Central memory CD4-positive, alpha-beta T cell (primary cell): ENCODE measurements at places on chromosomes 5 and 9.

DNA sequence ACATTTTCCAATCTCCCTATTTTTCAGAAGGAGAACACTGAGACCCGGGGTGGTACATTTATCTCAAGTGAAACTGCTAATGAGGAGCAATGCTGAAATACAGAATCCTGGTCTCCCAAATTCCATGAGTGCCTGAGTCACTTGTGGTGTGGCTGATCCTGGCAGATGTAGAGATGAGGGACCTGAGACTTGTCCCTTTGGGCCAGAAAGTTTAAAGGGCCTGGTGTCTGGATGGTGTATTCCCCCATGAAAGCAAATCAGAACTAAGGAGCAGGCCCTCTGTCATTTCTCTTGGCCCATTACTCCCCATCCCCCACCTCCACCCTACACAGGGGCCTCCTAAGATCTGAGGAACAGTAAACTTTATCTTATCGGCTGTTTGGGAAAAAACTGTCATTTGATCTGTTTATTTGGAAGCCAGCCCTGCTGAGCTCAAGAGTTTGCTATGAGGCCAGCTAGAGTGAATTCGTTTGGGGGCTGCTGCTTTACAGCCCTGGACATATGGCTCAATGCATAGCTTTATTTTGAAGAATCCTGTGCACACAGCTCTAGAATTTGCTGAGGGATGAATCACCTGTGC is 140.3 kb downstream of the LHFPL2 start:
- DNase-seq, result no peak

GRCh38 chr5:147639321-147639720 is 129.5 kb upstream of the DPYSL3 start:
- no peak for DNase-seq

DNA sequence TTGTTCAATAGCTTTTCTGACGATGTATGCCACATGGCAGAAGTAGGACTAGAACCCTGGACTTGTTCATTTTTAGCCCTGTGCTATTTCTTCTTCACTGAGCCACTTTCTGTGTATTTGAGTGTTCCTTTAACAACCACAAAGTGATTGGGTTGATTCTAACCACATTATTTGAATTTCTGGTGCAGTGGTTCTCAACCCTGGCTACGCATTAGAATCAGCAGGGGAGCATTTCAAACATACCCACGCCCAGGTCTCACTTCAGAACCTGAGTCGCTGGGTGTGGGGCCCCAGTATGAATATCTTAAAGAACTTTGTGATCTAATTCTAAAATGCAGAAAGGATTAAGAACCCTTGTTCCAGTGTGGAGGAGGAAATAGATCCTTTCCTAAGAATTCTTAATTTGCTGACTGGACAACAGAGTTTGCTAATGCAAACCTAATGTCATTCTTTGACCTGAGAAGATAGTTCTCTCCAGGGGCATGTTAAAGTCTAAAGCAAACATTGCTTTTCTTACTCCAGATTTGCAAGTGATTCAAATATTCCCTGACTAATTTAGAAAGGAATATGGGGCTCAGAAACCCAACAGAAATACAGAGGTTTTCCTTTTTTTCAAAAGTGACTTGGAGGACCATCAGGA is 75.4 kb upstream of the GDNF start:
- DNase-seq, result no peak

- no peak for DNase-seq
Observed at GRCh38 chr5:118593003-118593328, 395.4 kb downstream of the DTWD2 start.

DNA sequence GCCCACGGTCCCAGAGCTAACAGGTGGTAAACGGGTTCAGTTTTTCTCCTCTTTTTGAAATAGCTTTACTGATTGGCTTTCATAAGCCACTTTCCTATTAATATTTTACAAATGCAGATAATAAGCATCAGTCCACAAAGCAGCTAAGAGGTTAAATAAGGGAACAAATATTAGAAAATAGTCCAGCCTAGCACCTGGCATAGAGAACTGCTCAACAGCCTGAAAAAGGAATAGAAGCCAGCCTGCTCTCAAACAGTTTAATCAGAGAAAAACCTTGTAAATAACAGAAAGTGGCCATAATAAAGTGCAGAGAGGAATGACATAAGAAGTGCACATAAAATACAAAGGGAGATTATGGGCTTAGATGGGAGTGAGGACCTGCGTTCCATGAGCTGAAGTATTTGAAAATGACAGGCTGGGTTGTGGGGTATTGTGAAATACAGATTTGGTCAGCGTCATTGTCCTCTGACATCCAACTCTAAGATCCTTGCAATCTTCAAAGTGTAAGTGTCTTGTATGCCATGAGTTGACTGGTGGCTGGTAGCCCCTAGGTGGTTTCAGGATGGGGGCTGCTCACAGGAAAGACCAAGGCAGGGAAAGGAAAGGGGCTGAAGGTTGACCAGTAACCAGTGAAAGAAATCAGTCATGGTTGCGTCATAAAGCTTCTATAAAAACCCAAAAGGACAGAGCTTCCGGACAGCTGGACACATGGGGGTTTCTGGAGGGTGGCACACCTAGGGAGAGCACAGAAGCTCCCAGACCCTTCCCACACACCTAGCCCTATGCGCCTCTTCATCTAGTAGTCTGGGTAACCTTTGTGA is 32.4 kb downstream of the MYO10 start:
- DNase-seq, result no peak

DNA sequence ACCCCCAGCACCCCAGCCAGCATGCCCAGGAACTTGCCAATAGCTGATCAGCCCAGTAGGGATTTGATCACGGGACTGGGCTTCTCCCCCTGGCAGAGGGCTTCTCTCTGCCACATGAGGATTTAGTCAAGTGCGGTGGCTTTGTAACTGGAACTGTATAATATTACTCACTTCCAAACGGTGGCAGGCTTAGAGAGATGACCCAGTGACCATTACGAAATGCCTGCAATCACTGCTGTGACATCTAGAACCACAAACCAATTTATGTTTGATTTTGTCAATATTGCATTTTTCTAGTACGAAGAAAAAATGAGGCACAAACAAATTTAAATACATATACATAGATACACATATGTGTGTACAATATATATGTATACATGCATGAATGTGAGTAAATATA is 192.1 kb downstream of the ERCC6L2 start:
- DNase-seq, result no peak

- no peak for DNase-seq
Observed at GRCh38 chr5:133744051-133744959, 132.0 kb upstream of the FSTL4 start.

DNA sequence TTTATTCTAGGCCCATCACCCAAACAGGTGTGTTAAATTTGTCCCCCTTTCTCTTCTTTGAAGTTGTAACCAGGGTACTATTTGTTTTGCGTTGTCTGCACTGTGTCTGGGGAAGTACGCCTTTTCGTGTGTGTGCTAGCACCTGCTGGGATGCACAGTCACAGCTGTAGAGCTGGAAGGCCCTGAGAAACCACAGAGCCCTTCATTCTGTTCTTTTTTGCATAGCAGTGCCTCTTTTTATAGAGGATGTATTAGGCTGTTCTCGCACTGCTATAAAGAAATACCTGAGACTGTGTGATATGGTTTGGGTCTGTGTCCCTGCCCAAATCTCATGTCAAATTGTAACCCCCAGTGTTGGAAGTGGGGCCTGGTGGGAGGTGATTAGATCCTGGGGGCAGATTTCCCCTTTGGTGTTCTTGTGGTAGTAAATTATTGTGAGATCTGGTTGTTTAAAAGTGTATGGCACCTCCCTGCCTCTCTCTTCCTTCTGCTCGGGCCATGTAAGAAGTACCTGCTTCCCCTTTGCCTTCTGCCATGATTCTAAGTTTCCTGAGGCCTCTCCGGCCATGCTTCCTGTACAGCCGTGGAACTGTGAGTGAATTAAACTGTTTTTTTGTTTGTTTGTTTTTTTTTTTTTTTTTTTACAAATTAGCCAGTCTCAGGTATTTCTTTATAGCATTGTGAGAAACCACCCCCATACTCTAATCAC is 14.0 kb downstream of the SEC61B start:
- no peak for DNase-seq

DNA sequence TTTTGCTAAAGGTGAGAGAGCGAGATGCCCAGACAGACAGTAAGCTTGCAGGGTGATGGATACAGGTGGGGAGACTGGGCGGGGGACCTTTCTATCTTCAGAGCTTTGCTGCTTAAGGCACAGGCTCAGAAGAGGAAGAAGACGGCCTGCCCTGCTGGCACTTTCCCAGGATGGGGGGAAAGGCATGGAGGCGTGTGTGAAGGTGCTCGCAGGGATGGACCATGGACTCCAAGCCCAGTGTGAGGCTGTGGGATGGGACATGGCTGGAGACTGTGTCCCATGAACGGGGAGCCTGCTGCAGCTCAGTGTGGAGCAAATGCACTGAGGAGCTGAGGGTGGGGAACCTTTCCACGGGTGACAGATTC is 243.2 kb upstream of the IRX4 start:
- DNase-seq, result no peak

GRCh38 chr5:38757451-38758245 is 88.2 kb upstream of the OSMR start:
- no peak for DNase-seq

DNA sequence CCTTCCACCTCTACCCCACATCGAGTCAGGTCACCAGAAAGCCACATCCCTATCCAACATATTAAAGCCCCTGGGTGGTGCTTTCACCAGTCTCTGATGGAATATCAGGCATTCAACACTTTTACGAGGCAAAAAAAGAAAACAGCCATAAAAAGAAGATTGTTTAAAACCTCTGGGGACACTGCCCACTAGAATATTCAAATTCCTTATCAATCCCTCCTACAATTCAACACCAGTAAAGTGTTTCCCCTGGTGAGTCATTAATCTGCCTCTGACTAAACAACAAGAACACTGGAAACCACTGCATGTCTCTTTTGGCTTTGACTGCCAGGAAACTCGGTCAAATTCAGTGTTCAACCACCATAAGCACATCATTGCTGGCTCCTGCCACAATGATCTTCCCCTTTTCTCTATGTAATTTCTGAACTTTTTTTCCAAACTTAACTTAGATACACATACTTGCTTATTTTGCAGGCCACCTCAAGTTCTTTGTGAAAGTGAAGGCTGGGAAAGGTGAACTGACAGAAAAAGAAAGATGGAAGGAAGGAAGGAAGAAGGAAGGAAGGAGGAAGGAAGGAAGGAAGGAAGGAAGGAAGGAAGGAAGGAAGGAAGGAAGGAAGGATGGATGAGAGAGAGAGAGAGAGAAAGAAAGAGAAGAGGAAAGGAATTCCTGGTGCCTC is 105.3 kb downstream of the PAX5 start:
- no peak for DNase-seq

- no peak for DNase-seq
Observed at GRCh38 chr9:127197861-127198430, 66.6 kb upstream of the GARNL3 start.

DNA sequence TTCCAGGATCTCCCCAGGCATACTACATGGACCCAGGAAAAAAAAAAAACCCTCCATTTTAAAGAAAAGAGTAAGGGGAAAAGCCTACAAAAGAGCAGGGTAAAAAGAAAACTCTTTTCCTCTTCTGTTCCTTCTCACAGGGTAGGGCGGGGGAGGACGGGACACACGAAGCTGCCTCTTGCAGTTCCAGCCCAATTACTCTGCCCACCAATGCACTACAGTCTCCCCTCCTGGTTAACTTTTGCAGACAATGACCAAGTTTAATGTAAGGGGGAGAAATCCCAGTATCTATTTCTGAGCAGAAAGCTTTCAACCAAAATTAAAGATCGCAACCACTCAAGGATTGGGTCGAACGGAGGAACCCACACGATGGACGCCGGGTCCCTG is 1.3 kb downstream of the BRD3 start:
- peak; percentile 10 for DNase-seq

GRCh38 chr9:137295238-137295811 is 6.7 kb downstream of the NRARP start:
- DNase-seq, result peak; percentile 32

- no peak for DNase-seq
Observed at GRCh38 chr9:36937346-36937745, 96.7 kb downstream of the PAX5 start.

DNA sequence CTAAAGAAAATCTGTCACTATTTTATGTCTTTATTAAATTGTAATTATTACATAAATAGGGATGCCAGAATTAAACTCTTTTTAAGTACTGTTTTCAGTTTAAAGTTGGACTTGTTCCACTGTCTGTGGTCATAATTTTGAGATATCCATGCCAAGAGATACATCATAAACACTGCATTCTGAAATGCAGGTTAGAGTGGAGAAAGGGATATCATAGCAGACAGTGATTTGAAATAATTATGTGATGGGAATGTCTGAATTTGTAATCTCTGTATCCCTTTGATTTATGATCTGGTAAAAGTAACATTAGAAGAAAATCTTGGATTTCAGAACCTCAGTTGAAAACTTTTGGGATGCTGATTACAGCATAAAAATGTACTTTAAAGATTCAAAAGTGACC is 222.1 kb downstream of the GOLPH3 start:
- DNase-seq, result no peak

DNA sequence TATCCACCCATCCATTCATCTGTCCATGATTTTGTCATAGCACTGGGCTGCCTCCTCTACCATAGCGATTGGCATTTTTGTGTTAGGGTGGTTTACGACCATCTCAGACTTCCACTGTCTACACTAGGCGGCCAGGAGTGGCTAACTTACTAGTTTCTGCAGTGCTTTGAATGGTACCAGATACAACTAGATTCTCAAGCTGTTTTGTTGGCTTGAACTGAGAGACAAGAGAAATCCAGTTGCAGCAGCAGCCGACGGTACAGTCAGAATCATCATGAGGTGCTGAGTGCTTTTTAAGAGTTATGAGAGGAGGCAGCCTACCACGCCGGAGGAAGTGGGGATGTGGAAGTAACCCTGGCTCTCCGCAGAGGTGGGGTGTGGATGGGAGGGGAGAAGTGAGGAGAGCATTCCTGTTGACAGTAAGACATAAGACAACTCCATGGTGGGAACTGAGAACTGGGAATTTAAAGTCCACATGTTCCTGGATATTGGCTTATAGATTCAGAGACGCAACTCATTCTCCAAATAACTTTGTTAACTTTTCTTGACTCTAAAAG is 27.9 kb downstream of the COL5A1 start:
- no peak for DNase-seq

DNA sequence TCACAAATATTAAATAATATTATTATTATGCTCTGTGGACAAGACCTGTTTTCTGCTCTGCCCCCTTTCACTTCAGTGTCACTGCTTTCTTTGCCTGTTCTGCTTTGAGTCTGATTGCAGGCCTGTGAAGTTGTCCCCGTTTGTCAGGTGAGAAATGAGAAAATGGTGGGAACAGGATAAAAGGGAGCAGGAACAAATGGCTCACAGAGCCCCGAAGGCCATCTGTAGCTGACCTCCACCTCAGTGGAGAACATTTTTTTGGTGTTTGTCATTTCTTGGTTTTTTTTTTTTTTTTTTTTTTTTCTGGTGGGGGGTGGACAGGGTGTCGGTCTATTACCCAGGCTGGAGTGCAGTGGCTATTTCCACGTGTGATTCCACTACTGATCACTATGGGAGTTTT is 13.2 kb upstream of the S100Z start:
- no peak for DNase-seq
